ENCODE measurements at places on chromosomes 7 and 10.

DNA sequence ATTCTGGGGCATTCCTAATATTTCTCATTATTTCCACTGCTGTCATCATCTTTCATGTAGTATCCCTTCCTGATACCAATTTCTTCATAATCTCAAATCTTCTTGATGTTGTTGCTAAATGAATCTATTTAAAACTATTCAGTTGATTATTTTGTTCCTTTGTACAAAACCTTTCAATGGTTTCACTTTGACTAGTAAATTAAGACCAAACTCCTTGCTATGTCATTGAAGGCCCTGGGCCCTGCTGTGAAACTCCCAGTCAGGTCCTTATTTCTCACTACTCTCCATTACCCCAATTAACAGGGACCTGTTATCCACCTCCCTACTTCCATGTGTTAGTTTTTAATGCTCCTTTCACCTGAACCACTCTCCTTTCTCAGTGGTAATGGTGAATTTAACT lies 97.0 kb downstream of the CTTNBP2 start:
- DNase-seq: no peak

- no peak for DNase-seq
Observed at GRCh38 chr10:50585921-50586739, 37.6 kb downstream of the SGMS1 start.

GRCh38 chr10:69901022-69901421 lies 99.3 kb downstream of the COL13A1 start:
- DNase-seq: no peak

GRCh38 chr10:26044141-26044749 lies 110.2 kb downstream of the MYO3A start:
- peak; percentile 48 for DNase-seq

DNA sequence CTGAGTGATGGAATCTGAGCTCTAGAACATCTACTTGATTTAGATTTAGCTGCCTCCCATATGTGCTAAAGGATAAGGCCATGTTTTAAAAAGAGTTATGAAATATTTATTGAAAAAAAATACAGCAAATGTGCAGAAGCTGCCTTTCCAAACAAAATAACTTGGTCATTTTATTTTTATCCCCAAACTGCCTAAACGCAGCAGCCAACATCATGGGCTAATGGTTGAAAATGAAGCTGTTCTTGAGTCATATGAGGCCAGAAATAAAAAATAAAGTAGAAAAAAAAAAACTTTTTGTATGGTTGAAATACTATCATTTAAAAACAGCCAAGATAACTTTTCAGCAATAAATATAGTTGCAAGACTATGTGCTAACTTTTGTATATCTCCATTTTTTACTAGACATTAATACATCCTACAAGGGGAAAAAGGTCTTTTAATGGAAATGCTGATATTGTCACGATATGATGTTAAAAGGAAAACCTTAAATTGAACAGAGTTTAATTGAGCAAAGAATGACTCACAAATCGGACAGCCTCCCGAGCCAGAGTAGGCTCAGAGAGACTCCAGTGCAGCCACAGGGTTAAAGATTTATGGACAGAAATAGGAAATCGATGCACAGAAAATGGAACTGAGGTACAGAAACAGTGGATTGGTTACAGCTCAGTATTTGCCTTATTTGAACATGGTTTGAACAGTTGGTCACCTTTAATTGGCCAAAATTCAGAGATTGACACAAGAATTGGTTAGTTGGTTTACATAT lies 305.8 kb downstream of the MDFIC start:
- no peak for DNase-seq

GRCh38 chr10:51789118-51789517 lies 89.7 kb upstream of the CSTF2T start:
- DNase-seq: no peak

DNA sequence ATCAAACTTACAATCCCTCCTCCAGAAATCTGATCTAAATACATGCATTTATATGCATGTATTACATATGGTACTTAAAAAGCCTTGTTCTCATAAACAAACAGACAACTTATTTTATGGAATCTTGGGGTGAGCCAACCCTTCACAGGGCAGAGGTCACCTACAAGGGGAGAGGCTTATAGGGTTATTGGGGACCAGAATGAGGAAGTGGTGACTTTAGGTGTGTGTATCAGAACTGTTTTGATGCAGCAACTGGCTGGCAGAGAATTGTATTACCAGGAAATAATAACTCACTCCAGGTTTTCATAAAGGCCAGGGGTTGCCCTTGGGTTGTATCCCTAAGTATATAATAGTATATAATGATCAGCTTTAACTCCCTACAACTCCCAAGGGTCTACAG lies 91.1 kb downstream of the SVIL start:
- DNase-seq: no peak

- no peak for DNase-seq
Observed at GRCh38 chr10:57791546-57791945, 476.1 kb downstream of the IPMK start.

DNA sequence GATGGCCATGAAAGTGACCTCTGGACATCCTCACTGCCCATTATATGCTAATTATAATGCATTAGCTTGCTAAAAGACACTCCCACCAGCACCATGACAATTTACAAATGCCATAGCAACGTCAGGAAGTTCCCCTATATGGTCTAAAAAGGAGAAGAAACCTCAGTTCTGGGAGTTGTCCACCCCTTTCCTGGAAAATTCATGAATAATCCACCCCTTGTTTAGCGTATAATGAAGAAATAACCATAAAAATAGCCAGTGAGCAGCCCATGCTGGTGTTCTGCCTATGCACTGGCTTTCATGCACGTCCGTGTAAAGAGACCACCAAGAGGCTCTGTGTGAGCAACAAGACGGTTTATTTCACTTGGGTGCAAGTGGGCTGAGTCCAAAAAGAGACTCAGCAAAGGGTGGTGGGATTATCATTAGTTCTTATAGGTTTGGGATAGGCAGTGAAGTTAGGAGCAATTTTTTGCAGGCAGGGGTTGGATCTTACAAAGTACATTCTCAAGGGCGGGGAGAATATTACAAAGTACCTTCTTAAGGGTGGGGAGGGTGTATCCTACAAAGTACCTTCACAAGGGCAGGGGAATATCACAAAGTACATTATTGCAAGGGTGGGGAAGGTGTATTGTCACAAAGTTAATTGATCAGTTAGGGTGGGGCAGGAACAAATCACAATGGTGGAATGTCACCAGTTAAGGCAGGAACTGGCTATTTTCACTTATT lies 45.6 kb downstream of the LBX1 start:
- no peak for DNase-seq

DNA sequence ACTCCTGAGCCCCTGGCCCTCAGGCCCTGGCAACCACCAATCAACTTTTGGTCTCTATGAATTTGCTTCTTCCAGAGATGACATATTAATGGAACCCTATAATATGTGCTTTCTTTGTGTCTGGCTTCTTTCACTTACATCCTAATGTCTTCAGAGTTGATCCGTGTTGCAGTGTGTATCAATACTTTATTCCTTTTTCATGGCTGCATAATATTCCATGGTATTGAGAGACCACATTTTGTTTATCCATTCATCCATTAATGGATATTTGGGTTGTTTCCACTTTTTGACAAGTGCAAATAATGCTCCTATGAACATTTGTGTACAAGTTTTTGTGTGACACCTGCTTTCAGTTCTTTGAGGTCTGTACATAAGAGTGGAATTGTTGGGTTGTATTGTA lies 43.3 kb upstream of the ELFN1 start:
- no peak for DNase-seq

DNA sequence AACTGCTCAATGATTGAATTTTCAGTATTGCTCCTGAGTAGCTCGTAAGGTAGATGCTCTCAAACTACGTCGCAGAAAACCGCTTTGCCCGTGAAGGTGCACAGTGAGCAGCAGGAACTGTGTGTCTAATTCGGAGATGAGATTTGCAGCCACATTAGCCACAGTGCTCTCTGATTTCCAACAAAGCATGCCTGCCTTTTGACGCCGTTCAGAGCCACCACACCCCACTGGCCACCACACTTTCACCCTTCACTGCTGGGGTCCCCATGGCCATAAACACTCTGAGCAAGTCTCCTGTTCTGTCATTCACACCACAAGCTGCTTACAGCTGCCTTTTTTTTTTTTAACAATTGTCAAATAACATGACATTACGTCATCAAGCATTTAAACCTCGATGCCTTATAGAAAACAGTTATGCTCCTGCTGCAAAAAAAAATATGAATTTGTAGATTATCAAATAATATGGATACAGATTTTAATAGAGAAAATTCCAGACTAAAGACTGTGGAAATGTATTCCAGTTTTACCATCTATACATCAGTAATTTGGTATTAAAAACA lies 578.8 kb upstream of the PFKP start:
- no peak for DNase-seq

- no peak for DNase-seq
Observed at GRCh38 chr10:35079265-35079664, 10.9 kb downstream of the CUL2 start.

DNA sequence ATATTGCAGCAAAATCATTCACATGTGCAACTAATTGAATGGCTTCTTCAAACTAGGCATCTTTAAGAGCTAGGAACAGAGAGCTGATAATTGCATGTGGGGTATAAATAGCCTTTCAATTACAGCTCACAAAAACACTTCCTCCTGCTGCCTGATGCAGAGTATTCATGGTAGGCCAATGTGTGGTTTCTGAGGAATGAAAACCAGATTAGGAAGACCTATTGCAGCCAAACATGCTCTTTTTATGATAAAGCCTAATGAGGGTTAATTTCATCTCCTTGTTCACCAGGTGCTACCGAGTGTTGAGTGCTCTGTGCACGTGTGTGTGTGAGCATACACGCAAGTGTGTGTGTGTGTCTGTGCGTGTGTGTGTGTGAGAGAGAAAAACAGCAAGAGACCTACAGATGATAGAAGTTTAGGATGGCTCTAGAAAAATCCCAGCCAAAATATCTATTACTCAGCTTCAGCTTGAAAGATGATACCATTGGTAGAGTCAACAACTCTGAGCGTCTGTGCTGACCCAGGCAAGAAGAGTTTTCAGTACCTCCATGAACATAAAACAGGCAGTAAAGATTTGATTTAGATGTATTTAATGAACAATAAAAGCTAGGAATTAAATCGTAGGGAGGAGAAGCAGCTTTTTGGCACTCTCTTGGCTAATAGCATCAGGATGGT lies 448.5 kb upstream of the ANKRD30A start:
- peak; percentile 28 for DNase-seq

- DNase-seq: no peak
Observed at GRCh38 chr10:103546401-103546800, 52.9 kb downstream of the NEURL1 start.

DNA sequence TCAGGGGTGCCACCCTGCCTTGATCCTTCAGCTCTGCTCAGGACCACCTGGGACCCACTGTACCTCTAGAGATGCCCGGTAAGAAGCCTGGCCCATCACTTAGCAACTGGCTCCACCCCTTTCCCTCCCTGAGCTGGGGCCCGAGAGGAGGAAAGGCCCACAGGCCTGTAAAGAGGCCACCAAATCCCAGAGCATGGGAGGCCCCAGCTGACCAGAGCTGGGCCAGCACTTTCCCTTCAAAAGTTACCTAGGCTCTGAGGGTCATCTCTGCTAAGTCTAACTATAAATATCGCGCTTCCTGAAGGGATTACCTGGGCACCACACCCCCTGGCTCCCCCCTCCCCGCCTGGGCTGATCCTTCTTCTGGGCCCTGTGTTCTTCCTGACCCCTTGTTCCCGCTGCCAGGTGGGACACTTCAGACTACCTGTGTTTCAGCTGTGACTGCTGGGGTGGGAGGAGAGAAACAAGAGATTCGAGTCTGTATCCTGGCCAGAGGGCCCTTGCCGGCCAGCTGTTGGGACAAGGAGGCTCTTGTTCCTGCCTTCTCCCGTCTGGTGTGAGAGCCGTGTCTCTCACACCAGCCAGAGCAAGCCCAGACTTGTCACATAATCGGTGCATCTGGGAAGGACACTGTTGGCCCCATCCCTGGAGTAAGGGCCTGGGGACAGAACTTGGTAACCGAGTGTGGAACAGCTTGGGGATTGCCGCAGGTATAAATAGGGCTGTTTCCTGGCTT lies 22.8 kb upstream of the ANKRD2 start:
- DNase-seq: no peak

DNA sequence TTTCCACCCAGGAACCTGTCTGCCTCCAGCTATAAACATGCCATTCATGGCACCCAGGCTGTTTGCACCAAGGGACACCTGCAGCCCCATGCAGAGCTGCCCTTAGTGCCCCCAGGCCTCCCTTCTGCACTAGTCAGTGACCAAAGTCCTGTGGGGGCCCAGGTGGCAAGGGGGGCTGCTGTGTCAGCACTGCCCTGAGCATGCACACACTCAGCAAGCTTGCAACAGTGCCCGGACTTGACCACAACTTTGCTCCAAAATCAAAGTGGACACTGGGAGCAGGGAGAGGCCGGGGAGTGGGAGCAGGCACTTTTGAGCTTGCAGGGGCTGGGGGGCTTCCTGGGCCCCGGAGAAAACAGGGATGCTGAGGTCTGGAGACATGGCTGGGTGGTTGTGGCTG lies 192.9 kb upstream of the MBL2 start:
- no peak for DNase-seq

GRCh38 chr10:51800121-51800520 lies 100.7 kb upstream of the CSTF2T start:
- DNase-seq: no peak

DNA sequence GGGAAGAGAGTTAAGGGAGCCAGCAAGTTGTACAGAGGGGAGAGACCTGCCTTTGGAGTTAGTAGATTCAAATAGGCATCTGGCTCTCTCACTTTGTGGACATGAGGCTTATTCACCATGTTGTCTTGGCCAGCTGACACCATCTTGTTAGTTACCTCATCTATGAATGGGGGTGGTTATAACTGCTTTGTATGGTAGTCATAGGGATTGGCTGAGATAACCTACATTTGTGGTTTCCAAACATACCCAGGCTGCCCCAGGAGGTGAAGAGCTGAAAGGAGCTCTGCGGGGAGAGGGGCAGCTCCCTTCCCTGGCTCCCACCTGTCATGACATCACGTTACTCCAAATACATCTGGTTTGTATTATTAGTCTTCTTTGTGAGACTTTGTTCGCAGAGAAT lies 393.3 kb upstream of the AUTS2 start:
- no peak for DNase-seq

DNA sequence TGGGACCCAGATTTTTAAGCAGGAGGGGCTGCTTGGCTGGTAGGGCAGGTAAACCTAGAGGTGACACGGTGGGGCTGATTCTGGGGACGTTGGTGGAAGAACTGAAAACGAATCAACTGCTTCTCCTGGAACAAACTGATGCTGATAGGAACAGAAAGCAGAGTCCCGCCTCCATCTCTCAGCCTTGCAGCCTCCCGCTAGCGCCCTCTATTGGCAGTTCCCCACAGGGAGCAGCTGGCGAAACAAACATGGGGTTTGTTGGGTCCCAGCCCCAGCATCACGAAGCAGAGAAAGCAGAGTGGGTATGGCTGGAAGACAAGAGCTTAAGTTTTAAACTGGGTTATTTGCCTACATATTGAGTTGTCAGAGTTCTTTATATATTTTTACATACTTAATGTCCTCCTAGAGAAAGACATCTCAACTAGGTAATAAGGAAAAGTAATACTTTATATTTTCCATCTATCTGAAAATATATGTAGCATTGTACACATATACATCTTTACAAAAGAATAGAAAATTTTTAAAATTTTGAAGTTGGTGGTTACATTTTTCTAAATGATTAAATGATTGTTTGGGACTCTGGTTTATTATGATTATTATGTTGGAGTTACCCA lies 42.3 kb upstream of the FOXI2 start:
- peak; percentile 6 for DNase-seq

- DNase-seq: no peak
Observed at GRCh38 chr10:17035446-17035845, 94.2 kb downstream of the CUBN start.
